ENCODE measurements at places on chromosomes 12 and 14.

DNA sequence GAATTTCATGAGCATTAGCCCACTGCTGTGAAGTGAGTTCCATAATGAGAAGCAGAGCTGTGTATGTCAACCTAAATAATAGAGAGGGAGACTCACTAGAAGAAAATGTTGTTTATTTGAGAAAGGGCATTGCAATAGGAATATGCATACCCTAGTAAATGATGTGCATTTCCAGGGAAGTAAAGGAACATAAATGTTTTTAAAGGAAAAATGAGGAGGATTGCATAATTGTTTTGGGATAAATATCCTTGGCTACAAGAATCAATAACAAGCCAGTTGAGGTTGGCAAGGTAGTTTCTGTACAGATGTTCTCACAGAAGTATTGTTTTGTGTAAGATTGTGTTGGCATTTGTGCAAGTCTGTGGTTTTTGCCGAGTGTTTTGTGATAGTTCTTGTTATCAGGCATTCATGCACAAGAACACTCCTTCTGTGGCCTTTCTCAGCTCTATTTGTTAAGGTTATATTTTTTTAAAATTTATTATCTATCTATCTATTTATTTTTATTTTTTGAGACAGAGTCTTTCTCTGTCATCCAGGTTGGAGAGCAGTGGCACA lies 47.1 kb downstream of the EMP1 start:
- DNase-seq, result no peak

DNA sequence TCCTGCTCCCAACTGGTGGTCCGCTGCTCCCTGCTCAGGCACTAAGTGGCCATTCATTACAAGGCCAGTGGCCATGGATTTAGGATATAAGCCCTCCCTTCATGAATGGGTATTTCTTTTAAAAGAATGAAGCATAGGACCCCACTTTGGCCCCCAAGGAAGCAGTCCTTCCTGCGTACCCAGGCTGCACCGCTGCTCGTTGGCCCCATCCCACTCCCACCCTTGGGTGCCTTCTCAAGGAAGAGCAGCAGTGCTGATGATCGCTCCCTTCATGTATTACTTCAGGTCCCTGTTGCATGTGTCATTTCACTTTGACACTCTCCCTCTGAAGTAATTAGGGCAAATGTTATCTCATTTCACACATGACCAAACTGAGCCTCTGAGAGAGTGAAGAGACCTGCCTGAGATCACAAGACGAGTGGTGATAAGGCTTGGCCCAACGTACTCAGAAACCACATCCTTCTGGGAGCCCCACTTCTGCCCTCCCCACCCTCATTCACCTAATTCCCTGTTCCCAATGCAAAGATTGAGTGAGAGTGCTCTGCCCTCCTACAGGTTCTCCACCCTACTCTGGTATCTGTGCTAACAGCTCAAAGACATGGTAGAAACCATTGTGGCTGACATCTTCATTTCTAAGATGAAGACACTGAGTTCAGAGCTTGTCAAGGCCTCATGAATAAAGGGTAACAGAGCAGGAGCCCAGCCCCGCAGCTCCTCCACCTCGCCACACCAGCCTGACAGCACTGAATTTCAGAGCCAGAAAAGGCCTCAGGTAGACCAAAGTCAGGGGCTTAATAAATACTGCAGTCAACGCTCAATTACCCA lies 10.3 kb upstream of the KRT2 start:
- no peak for DNase-seq

DNA sequence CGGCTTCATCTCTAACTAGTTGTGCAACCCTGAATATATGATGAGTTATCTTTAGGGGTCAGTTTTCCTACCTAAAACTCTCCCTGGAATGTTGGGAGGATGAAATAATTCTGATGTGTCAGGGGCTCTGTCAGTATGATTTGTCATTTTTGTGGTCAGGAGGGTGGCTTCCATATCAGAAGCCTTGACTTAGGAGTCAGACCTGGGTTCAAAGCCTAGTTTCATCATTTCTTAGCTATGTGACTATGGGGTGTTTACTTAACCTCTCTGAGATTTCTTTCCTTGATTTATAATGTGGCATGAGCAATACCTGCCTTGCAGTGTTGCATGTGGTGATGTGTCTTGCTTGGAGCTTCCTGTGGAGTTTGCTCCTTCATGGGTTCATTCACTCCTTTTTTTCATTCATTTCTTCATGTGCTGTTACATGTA lies 146.8 kb downstream of the CHST11 start:
- DNase-seq, result no peak

- DNase-seq, result no peak
Measured at GRCh38 chr12:107163413-107163812, 70.1 kb upstream of the CRY1 start.

GRCh38 chr14:72598306-72598705 lies 295.6 kb downstream of the DPF3 start:
- no peak for DNase-seq

- DNase-seq, result no peak
Measured at GRCh38 chr14:24839617-24840203, 205.7 kb upstream of the GZMB start.

DNA sequence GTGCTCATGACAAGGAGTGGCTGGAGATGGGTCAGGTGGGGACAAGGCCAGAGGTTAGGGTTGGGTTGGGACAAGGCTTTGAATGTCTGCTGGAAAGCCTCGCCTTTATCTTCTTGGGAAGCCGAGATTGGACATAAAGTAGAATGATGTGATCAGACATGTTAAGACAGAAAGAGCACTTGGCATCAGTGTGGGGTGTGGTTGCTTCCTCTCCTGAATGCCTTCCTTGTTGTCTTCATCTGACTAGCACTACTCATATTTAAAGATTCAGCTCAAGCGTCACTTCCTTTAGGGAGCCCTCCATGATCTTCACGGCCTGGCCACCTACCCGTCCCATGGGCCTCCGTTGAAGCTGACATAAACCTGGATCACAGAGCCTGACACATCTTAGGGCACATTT lies 14.8 kb upstream of the C12orf75 start:
- DNase-seq, result no peak

DNA sequence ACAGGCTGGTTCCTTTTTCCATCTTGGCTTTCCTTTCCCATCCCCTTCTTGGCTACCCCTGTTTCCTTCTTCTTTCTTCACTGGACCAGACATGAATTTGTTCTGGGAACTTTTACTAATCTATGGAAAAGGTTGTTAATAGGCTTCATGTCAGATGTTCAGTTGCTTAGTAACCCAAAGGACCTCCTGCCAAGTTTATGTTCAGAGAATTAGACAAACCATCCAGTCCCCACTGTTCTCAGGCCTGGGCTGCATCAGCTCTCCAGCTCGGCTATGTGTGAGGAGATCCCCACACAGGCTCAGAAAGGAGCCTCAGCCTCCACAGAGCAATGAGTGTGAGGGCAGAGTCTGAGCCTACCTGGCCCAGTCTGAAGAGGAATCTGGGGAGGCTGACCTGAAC lies 78.0 kb downstream of the AKAP6 start:
- DNase-seq, result no peak

- DNase-seq, result no peak
Measured at GRCh38 chr12:131053567-131053966, 99.9 kb downstream of the ADGRD1 start.

GRCh38 chr12:402029-402389 lies 565 bp downstream of the CCDC77 start:
- DNase-seq, result no peak

GRCh38 chr12:132558861-132559623 lies 51.3 kb downstream of the LRCOL1 start:
- no peak for DNase-seq

- no peak for DNase-seq
Measured at GRCh38 chr14:30874120-30874998, at the start of gene COCH. COCH (plus strand) TSS chr14:30874559; CDS start chr14:30874939, 380 bp downstream.

DNA sequence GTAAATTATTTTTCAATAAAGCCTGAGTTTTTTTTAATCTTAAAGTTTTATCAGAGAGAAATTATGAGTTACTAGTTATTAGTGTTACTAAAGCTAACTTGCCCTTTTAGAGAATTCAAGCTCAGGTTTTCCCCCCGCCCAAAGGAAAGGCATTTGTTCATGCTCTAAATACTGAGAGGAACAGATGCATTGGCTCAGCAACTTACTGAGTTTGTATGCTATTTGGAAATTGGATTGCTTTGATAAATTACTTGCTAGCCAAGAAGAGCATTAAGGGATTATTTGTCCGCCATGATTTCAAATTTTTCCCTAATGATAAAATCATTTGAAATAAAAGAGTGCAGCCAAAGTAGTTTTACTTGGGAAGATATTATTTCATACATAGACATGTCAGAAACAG lies 149.4 kb downstream of the METTL25 start:
- no peak for DNase-seq

DNA sequence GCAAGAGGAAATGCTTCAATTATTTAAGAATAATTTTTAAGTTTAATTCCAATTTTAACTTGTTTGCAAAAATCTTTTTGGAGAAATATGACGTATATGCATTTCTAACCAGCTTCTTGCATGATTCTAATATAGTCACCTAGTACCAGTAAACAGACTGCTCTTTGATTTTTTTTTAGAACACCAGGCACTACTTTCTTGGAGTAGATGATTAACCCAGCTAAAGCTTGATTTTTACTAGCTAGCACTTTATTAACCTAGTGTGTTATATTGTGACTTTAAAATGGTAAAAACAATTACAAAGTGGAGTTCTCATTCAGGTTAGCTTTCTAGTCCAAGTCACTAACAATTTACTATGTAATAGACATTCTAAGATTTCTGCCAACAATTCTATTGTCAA lies 32.6 kb upstream of the FGD4 start:
- DNase-seq, result no peak

GRCh38 chr12:8622646-8623045 lies 10.0 kb upstream of the AICDA start:
- DNase-seq, result no peak

DNA sequence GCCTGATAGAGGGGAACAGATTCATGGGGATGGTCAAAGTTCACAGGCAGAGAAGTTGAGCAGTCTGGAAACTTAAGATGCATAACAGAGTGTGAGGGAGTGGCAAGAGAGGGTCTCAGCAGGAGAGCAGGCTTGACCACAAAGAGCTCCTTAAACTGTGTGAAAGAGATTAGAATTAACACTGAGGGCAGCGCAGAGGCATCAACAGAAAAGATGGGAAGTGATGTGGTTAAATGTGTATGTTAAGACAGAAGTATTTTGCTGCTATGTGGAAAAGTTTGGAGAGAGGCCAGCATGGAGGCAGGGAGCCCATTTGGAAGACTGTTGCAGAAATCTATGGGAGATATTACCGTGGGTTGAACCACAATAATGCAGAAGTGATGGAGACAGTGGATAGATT lies 122.7 kb upstream of the LMNTD1 start:
- DNase-seq, result no peak

- DNase-seq, result no peak
Measured at GRCh38 chr12:129101404-129101803, 248.1 kb downstream of the GLT1D1 start.

GRCh38 chr12:66152732-66153131 lies 17.1 kb downstream of the TMBIM4 start:
- DNase-seq, result no peak

DNA sequence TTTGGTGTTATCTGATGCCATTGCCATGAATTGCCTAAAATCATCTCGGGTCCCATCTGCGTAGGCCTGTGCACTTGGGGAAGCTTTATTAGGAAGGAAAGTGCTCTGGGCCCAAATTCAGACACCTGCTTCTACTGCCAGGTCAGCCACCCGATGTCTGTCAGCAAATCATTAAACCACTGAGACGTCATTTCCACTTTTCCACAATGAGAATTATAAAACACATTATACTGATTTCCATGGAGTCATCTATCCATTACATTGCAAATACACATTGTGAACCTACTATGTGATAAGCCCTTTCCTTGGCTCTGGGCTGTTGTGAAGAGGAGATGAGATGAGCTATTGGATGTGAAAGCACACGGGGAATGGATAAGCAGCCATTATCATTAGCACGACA lies 1022.9 kb downstream of the BCL11B start:
- DNase-seq, result no peak

- no peak for DNase-seq
Measured at GRCh38 chr12:114679452-114679875, 4.5 kb downstream of the TBX3 start.
